ENCODE measurements at places on chromosomes 7 and 10.
A peak's percentile ranks its signal among the peaks of the same experiment; 100 is the strongest.

DNA sequence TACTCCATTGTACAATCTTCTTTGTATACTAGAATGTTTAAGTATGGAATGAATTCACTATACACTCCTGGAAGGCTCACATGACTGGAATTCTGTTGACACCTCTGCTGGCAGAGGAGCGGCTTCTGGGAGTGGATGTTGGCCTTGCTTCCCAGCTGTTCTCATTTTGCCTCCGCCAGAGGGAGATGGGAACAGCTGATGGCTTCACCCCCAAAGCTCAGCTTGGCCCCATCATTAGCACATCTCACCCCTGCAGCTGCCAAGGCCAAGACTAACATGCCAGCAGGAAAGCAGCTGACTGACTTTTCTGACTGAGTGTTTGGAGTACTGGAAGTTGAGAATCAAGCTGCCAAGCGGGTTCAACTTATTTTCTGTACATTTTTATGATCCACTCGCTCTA, 15.1 kb downstream of the ADAM12 start:
- no peak for DNase-seq

DNA sequence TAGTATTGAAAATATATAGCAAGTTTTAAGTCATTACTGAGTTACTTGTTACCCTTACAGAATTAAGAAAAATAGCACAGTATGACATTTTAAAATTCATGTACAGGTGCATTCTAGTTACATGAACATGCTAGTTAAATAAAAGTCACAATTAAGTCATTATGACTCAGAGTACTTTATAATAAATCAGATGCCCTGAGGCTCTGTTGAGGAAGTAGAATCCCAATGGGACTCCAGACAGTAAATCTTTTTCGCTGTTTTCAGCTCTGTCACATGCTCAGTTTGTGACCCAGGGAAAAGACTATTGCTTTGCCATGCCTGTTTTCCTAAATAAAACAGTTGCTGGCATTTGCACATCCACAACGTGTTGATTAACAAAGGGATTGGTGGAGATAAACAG, 21.0 kb downstream of the NUDT13 start:
- DNase-seq, result no peak

- no peak for DNase-seq
Observed at GRCh38 chr7:46450425-46450824, 529.4 kb upstream of the IGFBP3 start.

DNA sequence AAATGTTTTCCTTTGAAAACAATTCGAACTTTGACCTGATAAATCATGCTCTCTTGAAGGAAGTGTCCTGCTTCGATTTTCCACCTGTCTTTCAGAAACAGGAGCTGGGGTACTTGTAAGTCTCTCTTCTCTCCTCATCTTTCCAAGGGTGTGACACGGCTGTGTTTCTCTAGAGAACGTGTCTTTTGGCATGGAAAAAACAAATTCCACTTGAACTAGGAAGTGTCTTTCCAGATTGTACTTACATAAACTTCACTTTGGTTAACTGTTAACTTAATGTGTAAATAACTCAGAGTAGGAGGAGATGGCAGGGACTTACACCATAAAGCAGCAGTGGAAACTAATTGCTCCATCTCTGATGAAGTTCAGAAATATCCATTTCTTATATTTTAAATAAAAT, 4.2 kb upstream of the CALCR start:
- no peak for DNase-seq

DNA sequence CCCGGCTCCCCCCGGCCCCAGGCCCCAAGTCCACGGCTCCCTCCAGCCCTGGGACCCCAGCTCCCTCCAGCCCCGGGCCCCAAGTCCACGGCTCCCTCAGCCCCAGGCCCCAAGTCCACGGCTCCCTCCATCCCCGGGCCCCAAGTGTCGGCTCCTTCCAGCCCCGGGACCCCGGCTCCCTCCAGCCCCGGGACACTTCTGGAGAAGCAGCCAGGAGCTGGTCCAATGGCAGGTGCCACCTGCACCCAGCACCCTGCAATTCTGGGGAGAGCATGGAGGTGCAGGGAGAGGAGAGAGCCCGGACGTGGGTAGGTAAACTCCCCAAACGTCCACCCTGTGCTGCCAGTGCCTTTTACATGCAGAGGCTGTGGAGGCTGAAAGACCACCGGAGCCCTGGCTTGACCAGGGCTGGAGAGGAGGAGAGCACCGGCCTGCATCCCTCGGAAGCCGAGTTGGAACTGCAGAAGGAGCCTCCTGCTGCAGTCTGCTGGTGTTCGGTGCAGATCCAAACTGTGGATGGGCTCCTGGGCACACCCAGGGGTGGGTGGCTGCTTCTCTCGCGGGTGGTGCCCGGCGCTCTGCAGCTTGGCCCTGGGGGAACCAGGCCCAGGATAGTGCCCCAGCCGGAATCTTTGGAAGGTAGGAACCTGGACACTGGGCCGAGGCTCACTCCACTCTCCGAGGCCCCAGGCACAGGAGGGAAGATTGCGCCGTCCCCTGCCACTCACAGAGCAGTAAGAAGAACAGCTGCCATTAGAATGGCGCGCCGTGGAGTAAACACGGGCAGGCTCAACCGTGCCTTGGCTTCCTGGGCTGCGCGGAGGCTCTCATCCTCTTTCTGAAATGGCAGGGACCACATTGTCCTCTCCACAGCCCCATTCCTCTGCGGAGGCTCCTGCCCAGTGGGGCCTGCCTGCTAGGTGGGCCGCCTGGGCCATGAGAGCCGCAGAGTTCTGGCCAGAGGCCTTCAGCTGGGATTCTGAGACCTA, 14.7 kb downstream of the SHH start:
- DNase-seq, result no peak

DNA sequence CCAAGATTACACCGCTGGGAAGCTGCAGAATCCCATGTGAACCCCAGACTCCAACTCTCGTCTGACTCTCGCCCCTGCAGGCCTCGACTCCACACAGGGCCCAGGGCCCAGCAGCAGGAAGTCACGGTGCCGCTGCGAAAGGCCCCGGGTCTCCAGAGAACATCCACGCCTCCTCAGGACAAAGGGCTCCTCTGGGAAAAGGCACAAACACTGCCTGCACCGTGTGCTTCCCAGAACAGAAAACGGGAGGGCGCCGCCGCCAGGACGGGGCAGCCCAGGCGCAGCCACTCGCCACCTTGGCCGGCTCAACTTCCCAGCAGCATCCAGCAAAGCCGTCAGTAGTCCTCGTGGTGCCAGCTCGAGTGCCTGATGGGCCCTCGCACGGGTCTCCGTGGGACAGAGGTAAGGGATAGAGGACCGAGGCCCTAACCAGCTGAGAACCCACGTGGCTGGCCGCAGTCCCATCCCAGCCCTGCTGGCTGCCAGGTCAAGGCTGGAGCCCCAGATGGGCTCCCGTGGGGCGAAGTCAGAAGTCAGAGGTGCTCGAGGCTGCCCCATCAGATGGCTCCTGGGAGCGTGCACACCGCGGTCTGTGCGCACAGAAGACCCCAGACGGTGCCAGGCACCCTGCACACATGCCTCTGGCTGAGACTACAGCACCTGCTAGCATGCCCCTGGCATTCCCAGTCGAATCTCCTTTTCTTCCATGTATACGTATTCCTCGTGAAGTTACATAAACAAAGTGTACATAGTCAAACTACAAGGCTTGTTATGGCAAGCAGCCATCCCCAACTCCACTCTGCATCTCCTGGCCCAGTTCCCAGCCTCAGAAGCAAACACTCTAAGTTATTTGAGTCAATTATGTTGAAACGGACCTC, 60.2 kb downstream of the MAD1L1 start:
- DNase-seq, result no peak

DNA sequence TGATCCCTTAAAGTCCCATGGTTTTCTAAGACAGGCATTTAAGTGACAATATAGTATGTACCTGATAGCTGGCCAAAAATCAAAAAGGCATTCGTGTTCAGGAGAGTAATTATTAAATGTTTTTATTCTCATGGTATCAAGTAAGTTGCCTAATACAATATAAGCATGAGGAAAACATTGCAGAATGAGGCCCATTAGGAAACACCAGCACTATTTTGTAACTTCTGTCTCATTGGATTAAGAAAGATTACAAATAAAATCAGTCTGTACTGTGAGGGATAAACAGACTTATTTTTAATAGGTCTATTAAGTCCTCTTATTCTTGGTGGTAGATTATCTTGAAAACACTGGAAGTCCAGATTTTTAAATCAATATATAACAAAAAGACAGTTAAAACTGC, 110.1 kb downstream of the SNX13 start:
- no peak for DNase-seq

DNA sequence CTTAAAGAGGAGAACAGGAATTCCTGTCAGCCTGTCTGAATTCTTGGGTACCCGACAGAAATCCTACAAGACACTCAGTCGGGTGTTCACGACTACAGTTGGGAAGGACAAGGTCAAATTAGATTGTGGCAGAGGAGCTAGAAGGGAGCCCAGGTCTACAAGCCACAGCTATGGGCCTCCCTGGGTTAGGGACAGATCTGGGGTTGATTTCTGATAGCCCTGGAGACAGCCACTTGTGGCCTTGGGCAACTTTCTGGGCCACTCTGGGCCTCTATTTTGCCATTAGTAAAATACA, 39.7 kb upstream of the ANTXRL start:
- no peak for DNase-seq

DNA sequence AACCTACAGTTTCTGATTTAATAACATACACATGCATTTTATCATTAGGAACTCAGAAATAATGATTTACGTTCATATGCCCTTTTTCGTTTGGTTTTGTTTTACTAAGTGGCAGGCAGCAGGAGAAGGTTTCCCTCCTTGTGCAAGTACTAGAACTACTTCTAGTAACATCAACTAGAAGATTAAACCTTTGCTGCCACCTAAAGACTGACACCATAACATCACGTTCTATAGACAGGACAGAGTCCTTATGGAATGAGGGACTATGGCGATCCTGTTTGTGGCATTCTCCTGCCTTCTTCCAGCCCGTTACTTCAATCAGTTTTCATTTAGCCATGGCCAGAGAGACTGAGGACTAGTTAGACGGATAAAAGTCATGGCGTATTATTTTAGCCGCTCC, 53.2 kb downstream of the GAD2 start:
- peak; percentile 4 for DNase-seq

DNA sequence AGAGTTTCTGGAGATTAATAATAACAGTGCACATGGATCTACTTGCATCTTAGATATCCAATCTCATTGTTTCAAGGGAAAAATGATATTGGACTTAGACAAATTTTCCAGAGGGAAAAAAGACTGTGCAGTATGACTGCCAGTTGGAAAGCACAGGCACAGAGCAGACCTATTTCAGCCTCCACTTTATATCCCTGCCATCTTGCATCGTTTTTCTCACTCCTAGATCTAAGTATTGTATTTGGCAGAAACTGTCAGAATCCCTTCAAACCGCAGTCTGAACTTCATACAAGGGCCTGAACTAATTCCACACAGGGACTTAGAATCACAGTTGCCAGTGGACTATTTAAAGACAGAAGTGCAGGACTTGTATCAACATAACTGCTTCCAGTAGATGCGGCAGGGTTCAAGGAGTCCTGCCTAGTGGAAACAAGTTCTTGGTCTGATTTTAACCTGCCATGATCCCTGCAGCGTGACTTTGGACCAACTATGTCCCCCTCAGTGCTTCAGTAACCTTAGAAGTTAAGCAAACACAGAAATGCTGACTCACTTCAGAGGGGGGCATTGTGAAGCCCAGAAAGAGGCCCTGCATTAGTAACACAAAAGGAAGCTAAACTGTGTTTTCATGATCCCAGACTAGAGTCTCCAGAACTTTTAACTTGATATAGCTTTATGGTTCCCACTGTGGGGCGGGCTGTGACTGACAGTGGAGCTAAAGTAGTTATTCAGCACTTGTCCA, 95.7 kb upstream of the PALS2 start:
- peak; percentile 21 for DNase-seq

DNA sequence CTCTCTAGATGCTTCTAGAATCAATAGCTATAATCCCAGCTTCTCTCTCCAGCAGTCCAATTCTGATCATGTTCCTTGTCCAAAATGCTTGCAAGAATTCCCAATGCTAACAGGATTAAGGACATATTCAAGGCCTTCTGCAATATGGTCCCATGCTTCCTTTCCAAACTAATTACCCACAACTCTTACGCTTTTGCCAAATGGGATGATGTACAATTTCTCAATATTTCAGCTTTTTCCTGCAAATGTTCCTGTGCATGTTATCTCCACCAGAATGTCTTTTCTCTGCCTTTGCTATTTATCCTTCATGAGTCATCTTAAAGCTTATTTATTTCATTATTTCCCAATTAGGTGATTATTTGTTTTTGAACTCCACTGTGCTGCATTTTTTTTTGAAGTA, 556.4 kb downstream of the SORCS1 start:
- DNase-seq, result no peak

DNA sequence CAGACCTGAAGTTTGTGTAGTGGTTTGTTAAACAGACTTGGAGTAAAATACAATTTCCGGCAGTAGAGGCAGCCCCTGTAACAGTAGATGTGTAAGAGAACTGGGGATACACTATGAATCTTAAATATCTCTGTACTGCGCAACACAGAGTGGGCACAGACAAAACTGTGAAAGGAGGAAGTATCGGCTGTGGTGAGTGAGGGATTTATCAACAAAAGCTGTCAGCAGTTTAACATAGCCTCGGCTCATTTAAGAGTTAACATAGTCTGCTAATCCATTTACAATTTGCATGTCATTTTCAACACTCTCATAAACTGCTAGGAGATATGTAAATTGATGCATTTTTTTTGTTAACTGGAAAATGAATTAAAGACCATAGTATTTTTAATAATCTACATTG, 225.2 kb downstream of the ZWINT start:
- DNase-seq, result no peak

DNA sequence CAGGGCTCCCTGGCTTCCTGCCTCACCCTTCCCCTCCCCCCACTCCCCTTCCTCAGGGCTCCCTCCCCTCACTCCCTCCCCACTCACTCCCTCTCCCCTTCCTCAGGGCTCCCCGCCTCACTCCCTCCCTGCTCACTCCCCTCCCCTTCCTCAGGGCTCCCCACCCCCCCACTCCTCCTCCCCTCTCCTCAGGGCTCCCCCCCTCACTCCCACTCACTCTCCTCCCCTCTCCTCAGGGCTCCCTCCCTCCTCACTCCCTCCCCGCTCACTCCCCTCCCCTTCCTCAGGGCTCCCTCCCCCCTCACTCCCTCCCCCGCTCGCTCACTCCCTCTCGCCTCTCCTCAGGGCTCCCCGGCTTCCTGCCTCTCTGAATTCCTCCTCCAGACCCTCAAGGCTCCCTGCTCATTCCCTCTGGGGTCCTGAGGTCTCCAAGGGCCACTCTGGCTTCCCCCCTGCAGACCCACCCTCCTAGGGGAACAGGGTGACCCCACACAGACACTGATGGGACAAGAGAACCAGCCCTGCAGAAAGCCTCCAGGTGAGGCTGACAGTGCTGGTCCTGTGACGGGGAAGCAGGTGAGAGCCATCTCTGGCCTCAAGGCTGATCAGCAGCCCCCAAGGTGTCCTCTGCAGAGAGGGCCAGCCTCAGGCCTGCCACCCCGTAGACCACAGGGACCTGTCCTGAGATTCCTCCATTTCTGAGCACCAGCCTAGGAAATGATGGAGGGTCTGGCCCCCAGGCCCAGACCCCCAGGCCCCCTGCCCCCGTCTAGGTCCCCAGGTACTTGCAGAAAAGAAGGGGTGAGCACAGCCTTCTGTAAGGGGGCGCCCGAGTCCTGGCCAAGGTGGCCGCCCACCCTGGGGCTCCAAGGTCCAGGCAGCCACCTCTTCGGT, 47.2 kb downstream of the PWWP2B start:
- DNase-seq, result no peak

Measured in NCI-H187 (cell line).